Glomerular endothelial cell (primary cell): ENCODE measurements at places on chromosomes 1 and 21. TPM values are rescaled to one million over a fixed set of nuclear protein-coding genes. Genes with fewer than 3 reads are reported as not detected.

Gene ETV3L
- total RNA-seq, result not detected in 2 replicates

Gene IL22RA1
- total RNA-seq, result not detected in 2 replicates

Gene OR2T2
- total RNA-seq, result not detected in 2 replicates

Gene OR6N1
- total RNA-seq, result not detected in 2 replicates

Gene SLC1A7
- total RNA-seq, result not detected in 2 replicates

Gene RPE65
- not detected in 2 replicates for total RNA-seq

Gene DYRK3
- 13.3 and 15.8 TPM in 2 replicates for total RNA-seq

Gene ZFP69B
- 1.6 and 3.5 TPM in 2 replicates for total RNA-seq

Gene TNFRSF18
- 0.58 TPM in 1 of 2 replicates, not detected in the other for total RNA-seq

Gene PGBD5
- total RNA-seq, result 0.10 and 0.12 TPM in 2 replicates

Gene NECTIN4
- total RNA-seq, result 0.76 TPM in 1 of 2 replicates, not detected in the other

Gene C1orf105
- total RNA-seq, result not detected in 2 replicates

Gene CNR2
- total RNA-seq, result not detected in 2 replicates

Gene NTMT2
- total RNA-seq, result not detected in 2 replicates

Gene STUM
- under 0.01 and 0.35 TPM in 2 replicates for total RNA-seq

Gene MAB21L3
- total RNA-seq, result not detected in 2 replicates

Gene CTSS
- total RNA-seq, result 87.7 and 137 TPM in 2 replicates

Gene MAN1C1
- 16.3 and 48.0 TPM in 2 replicates for total RNA-seq

Gene ZSWIM5
- 0.24 and 0.29 TPM in 2 replicates for total RNA-seq

Gene KCNH1
- total RNA-seq, result 0.06 and 2.9 TPM in 2 replicates

Gene SPATA1
- 7.2 TPM in 1 of 2 replicates, not detected in the other for total RNA-seq

Gene POU2F1
- 5.4 and 9.7 TPM in 2 replicates for total RNA-seq

Gene S100A14
- not detected in 2 replicates for total RNA-seq

Gene LCE6A
- total RNA-seq, result not detected in 2 replicates

Gene SYCP1
- not detected in 2 replicates for total RNA-seq

Gene RNF186
- not detected in 2 replicates for total RNA-seq

Gene PCBP3
- 1.5 and 1.6 TPM in 2 replicates for total RNA-seq

Gene ADAM30
- total RNA-seq, result not detected in 2 replicates
